Fibroblast of lung (primary cell): ENCODE measurements at places on chromosomes 7 and 10.
A peak's percentile ranks its signal among the peaks of the same experiment; 100 is the strongest.

- H3K4me3 ChIP-seq = no peak overlapping the region
- H3K36me3 ChIP-seq = no peaks in the 10 kb centered on the region
- peak; percentile 15 for DNase-seq
- H3K4me1 ChIP-seq = no peaks in the 10 kb centered on the region
These were observed 238.9 kb downstream of the FOXP2 start for GRCh38 chr7:114653364-114654088.

- H3K4me3 ChIP-seq = no peak overlapping the region
- no peak overlapping the region for H3K27ac ChIP-seq
- no peaks in the 10 kb centered on the region for H3K36me3 ChIP-seq
- DNase-seq = peak; percentile 58
- H3K27me3 ChIP-seq = no peaks in the 10 kb centered on the region
- no peaks in the 10 kb centered on the region for H3K4me1 ChIP-seq
These were observed 287.4 kb upstream of the SEMA3D start for GRCh38 chr7:85474234-85474633.

DNA sequence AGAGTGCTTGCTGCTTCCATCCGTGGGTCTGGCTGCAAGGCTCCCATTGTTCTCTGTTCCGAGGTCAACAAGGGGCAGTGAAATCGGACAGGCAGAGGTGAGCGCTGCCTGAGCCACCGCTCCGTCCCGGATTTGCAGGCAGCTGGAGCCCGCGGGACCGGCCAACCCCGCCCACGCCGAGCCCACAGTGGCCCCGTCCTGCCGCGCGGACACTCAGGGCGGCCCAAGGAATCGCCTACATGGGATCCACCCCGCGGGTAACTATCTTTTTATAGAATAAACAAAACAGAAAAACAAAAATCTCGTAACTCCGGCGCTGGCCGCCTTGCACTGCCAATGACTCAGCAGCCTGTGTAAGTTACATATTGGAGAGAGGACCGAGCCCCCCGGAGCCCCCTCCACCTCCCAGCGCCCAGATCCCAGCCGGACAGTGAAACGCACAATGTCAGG, 1.9 kb downstream of the BNIP3 start:
- peak; percentile 26 for DNase-seq
- H3K4me3 ChIP-seq = peak overlapping the region; percentile 94
- H3K27me3 ChIP-seq = no peaks in the 10 kb centered on the region
- H3K4me1 ChIP-seq = peaks cover 3% of the 10 kb centered on the region
- no peaks in the 10 kb centered on the region for H3K36me3 ChIP-seq

DNA sequence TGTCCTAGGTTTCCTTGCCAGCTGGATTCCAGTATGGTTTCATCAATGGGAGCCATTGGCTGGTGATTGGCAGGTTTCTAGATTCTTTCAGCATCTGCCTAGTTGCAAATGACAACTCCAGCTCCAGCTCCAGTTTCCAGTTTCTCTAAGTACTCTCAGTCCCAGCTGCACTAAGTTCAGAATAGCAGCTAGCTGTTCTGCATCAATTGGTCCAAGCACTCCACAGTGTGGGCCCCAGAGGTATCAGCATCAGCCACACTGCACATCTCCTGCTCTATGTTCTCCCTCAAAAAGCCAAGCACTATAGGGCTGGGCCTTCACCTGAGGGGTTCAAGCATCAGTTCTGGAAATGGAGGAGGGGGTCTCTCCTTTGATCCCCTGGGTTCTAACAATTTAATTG, 143.4 kb downstream of the VPS50 start:
- H3K27ac ChIP-seq = no peak overlapping the region
- peaks cover 2% of the 10 kb centered on the region for H3K27me3 ChIP-seq
- no peak for DNase-seq
- H3K4me1 ChIP-seq = no peaks in the 10 kb centered on the region

GRCh38 chr10:126309228-126309883, 78.9 kb downstream of the ADAM12 start:
- H3K36me3 ChIP-seq = no peaks in the 10 kb centered on the region
- H3K4me1 ChIP-seq = no peaks in the 10 kb centered on the region
- no peaks in the 10 kb centered on the region for H3K27me3 ChIP-seq
- no peak overlapping the region for H3K27ac ChIP-seq
- DNase-seq = peak; percentile 18
- no peak overlapping the region for H3K4me3 ChIP-seq

GRCh38 chr10:130022086-130022485, 58.0 kb upstream of the EBF3 start:
- H3K27me3 ChIP-seq = no peaks in the 10 kb centered on the region
- no peak overlapping the region for H3K4me3 ChIP-seq
- H3K4me1 ChIP-seq = peaks cover 9% of the 10 kb centered on the region
- peak overlapping the region; percentile 74 for H3K27ac ChIP-seq

GRCh38 chr7:118140468-118140867, 43.5 kb upstream of the LSM8 start:
- no peak overlapping the region for H3K4me3 ChIP-seq
- H3K27ac ChIP-seq = no peak overlapping the region
- no peaks in the 10 kb centered on the region for H3K36me3 ChIP-seq
- H3K4me1 ChIP-seq = no peaks in the 10 kb centered on the region

GRCh38 chr7:7512861-7513597, 22.6 kb downstream of the COL28A1 start:
- H3K27ac ChIP-seq = no peak overlapping the region
- H3K36me3 ChIP-seq = no peaks in the 10 kb centered on the region
- no peak for DNase-seq
- H3K4me1 ChIP-seq = no peaks in the 10 kb centered on the region
- H3K27me3 ChIP-seq = no peaks in the 10 kb centered on the region

DNA sequence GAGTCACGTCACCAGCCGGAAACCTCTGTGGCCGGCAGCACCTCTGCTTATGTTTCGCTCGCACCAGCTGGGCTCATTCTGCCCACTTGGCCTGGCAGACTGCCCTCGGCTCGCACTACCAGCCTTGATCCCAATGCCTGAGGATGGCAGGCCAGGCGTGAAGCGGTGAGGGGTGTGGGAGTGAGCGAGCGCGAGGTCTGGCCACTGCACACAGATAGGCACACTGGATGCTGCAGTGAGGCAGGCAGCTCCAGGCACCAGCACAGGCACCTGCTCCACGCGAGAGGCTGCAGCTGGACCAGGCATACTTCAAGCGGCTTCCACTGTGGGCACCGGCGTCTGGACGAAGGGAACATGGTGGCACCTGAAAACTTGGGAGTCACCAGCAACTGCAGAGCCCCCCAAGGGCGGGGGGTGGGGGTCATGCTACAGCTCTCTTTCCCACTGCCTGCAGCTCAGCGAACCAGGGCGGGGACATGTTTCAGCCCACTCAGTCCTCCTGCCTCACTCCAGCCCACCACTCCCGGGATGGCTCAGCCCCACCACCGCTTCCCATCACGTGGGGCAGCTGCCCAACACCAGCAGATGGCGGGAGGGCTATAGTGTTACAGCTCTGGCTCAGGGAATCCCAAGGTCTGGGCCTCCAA, 5.4 kb upstream of the DMTF1 start:
- H3K27ac ChIP-seq = no peak overlapping the region
- H3K27me3 ChIP-seq = no peaks in the 10 kb centered on the region
- no peak for DNase-seq
- peaks cover 2% of the 10 kb centered on the region for H3K4me1 ChIP-seq
- H3K36me3 ChIP-seq = no peaks in the 10 kb centered on the region
- no peak overlapping the region for H3K4me3 ChIP-seq

- DNase-seq = no peak
- H3K27ac ChIP-seq = no peak overlapping the region
- H3K36me3 ChIP-seq = peaks cover 14% of the 10 kb centered on the region
These were observed 15.4 kb downstream of the SEC24C start for GRCh38 chr10:73759512-73760115.

DNA sequence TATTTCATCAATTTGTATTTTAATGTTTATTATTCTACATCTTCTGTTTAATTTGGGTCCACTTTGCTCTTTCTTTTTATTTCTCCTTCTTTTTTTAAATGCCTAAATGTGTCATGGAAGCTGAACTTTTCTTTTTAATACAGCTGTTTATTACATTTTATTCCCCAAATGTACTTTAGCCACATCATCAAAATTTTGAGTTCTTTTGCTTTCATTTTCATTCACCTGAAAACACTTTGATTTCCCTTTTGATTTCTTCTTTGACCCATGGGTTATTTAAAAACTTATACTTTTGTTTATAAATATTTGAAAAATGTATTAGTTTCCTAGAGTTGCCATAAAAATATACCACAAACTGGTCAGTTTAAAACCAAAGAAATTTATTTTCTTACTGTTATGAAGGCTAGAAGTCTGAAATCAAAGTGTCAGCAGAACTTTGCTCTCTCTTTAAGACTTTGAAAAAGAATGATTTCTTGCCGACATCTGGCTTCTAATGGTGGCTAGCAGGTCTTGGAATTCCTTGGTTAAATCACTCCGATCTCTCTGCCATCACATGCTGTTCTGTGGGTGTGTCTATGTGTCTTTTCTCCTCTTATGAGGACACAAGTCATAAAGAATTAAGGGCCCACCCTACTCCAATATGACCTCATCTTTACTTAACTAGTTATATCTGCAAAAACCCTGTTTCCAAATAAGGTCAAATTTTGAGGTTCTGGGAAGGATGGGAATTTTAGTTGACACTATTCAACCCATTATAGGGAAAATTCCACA, 225.5 kb downstream of the ANKRD7 start:
- H3K4me1 ChIP-seq = no peaks in the 10 kb centered on the region
- H3K27ac ChIP-seq = no peak overlapping the region
- no peaks in the 10 kb centered on the region for H3K27me3 ChIP-seq
- no peak overlapping the region for H3K4me3 ChIP-seq
- no peak for DNase-seq
